ENCODE measurements at places on chromosomes 12 and 14. TPM values are rescaled to one million over a fixed set of nuclear protein-coding genes. Genes with fewer than 3 reads are reported as not detected.

The TAS2R13 gene
- total RNA-seq: 0.29 TPM

The SPIC gene
- total RNA-seq: not detected

The LGMN gene
- total RNA-seq: 63.5 TPM

The TRAFD1 gene
- 29.4 TPM for total RNA-seq

The GPATCH2L gene
- 25.4 TPM for total RNA-seq

The FGF6 gene
- total RNA-seq: not detected

Data from epithelial cell of proximal tubule (primary cell).